ENCODE measurements at places on chromosomes 3 and 15. TPM values are rescaled to one million over a fixed set of nuclear protein-coding genes. Genes with fewer than 3 reads are reported as not detected.

Gene AADACL2
- not detected for polyA plus RNA-seq

GRCh38 chr3:160641665-160642309 is 35.2 kb upstream of the ARL14 start:
- DNase-seq: no peak

GRCh38 chr3:86056032-86056431 is 934.9 kb downstream of the VGLL3 start:
- DNase-seq: no peak

- DNase-seq: no peak
These were observed 98.3 kb downstream of the CYP19A1 start for GRCh38 chr15:51240066-51240465.

GRCh38 chr15:34951993-34952392 is 17.5 kb downstream of the AQR start:
- no peak for DNase-seq

DNA sequence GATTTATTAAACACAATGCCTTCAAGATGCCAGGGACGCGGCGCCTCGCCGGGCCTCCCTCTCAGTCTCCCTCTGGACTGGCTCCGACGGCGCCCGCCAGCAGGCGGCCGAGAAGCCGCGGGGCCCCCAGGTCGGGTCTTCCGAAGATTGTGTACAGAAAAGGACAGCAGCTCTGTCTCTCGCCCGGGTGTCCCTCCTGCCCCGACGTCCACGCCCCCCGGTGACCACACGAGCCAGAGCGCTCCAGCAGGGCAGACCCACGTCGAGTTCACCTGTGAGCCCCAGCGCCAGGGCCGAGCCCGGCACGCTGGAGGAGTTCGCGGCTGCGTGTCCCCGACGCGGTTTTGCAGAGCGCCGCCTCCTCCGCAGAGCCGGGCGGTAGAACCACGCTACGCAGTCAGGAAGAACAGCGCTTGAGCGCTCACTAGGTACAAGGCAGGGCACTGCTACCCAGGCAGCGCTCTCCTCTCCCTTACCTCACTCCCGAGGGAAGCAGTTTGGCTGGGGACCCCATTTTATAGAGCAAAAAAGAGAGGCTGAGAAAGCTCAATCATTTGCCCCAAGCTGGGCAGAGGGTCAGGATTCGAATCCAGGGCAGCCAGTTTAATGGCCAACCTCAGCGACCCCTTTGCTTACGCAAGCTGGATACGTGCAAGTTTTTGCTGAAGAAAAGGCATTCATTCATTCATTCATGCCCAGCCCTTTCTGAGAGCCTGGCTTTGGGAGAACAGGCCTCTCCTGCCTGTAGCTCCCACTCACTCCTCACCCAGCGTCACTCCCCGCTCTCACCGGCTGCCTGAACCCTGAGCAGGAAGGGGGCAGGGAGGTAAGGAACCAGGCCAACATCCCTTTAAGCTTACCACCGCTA is 3.0 kb upstream of the TLE3 start:
- DNase-seq: no peak

DNA sequence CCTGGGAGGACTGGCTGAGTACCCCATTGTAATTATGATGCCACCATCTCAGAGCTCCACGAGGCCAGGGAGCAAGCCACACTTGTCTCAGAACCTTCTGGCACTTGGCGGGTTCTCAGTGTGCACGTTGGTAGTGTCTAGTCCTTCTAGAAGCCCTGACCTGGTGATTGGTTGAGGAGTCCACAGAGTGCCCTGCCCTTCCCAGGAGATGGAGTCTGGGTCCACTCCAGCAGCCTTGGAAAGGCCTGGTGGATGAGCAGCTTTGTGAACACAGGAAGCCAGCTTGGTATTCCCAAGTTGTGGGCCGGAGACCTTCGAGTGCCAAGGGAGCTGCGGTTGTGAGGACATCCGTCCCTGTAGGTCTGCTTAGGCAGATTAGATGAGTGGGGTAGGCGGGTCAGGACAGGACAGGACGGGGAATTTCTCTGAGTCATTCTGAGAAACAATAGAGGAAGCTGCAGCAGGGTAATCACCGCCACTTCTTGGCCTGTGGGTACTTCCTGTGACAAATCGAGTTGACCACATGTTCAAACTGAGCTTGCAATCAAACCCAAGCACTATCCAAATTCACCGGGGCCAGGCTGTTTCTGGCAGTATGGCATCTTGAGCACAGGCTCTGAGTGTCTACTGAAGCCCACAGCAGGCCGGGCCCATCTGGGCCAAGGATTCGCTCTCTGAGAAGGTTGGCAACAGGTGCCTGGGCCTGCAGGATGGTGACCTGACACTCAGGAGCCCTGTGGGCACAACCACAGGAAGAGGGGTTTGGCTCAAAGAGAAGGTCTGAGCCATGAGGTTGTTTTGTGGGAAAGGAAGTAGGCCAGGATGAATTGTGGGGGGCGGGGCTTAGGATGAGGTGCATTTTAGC is 71.5 kb upstream of the PLXNA1 start:
- DNase-seq: no peak

DNA sequence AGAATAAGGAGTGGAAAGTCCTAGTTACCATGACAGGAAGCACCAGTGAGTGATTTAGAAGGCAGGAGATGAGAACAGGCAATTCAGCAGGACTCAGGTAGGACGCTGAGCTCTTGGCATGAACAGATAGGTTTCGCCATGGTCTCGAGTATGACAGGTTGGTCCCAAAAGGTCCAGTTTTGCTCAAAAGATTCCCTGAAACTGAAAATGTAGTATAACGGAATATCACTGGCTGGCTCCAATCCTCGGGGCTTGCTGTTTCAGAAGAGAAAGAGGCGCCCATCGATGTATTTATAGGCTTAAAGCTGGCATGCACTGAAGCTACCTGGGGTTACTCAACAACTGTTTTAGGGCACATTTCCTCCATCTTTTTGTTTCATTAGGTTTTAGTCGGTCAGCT is 59.2 kb downstream of the SRGAP3 start:
- no peak for DNase-seq

DNA sequence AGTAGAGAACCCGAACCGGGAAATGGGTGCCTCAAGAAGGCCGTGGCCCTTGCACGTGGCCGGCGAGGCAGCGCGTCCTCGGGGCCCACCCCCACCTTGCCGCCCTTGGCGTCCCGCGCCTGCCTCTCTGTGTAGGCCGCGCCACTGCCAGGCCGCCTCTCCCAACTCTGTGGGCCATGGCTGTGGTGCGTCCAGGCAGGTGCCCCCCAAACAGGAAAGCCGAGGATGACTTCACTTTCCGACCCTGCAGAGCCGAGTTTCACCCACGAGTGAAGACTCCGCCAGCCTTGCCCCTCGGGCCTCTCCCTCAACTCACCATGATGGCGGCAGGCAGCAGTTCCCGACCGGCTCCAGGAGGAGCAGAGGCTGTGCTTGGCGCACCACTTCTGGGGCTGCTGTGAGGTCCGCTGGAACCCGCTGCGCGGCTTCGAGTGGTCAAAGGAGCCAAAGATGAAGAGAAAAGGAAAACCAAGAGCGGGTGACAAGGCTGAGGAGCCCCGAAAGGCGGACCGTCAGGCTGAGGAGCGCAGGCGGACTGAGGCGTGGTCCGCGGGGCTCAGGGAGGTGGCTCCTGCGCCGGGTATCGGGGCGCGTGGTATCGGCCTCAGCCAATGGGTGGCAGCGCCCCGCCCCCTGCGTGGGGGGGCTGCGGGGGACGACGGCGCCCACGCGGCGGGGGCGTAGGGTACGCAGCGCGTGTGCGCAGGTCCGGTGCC is at the start of gene DAZL:
Gene DAZL (minus strand): TSS at position 537 of the 716 bp plus-strand sequence. CDS start 218 bp downstream, at position 319.
- no peak for DNase-seq

DNA sequence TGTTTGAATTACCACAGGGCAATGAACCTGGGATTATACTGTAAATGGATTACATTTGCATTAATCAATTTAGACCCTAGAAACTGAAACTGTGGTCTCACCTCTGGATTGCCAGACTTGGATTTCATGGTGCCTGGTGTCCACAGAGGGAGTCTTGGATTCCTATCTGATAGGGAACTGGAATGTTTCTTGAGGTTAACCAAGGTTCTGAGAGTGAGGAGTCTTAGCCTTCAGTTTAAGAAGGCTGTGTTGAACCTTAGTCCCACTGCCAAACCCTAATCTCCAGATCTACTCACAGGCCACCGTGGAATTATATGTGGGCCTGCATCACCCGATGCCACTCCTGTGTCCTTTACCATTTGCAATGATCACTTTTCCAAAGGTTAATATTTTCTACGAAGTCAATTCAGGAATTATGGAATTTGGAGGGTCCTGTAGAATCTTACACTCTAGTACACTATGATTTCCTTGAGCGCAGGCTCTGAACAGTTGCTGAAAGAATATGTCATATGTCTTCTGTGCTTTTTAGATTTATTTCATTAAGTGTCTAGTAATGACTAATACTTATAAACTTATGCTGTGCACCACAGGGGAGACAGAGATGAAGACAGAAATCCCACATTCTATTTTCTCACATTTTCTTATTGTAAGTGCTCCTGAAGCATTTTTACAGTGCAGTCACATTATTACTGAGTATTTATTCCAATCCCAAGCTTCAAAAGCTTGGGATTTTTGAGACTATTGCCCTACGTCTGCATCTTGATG is 87.9 kb downstream of the EFL1 start:
- no peak for DNase-seq

DNA sequence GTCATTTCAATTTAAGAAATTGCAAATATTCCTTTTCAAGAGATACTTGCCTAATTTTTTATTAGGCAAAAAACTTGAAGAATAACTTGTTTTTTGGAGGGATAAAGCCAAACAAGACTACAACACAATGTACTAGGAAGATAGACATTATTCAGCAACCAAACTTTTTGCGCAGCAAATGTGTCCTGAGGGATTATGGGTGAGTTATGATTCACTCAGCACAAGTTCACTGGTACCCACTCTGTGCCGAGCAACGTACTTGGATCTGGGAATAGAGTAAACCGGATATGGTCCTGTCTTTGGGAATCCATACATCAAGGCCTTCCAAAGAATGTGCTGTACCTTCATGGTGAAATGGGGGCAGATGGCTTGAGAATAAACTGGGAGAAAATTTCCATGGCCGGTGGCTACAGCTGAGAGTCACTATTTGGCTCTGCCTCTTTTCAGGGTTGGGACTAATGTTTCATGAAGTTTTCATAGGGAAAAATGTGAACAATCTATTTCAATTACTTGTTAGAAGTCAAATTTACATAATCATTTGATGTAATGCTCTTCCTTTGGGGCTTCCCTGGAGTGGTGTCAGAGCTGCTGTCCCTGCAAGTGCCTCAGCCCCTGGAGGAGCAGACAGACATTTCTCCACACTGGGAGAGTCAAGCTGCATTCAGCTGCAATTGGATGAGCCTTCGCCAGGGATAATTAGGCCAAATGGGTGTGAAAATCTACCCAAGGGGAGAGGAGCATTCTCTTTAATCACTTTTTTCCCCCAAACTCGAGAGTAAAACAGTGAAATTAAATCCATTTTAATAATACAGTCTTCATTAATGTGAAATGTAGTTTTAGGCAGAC is 315.2 kb downstream of the CLSTN2 start:
- DNase-seq: no peak

GRCh38 chr3:61438253-61439121 is 122.9 kb upstream of the PTPRG start:
- no peak for DNase-seq

Data from right renal cortex interstitium (tissue), 3 donors.